AG20443 (cell line): ENCODE measurements at places on chromosomes 7 and 10.

DNA sequence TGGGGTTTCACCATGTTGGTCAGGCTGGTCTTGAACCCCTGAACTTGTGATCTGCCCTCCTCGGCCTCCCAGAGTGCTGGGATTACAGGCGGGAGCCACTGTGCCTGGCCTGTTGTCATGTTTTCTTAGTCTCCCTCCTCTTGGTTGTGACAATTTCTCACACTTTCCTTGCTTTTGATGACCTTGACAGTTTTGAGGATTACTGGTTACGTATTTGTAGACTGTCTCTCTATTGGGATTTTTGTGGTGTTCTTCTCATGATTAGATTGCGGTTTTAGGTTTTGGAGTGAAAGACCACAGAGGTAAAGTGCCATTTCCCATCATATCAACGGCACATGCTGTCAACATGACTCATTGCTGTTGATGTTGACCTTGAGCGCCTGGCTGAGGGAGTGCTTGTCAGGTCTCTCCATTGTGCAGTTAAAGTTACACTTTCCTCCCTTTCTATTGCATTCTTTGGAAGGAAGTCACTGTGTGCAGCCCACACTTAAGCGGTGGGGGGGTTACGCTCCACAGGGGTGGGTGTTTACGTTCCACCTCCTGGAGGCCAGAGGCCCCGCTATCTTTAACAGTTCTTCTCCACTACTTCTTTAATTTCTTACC is 10.8 kb downstream of the NEURL1 start:
- DNase-seq: no peak

GRCh38 chr10:33143160-33143728 is 185.2 kb upstream of the ITGB1 start:
- DNase-seq: peak; percentile 83

DNA sequence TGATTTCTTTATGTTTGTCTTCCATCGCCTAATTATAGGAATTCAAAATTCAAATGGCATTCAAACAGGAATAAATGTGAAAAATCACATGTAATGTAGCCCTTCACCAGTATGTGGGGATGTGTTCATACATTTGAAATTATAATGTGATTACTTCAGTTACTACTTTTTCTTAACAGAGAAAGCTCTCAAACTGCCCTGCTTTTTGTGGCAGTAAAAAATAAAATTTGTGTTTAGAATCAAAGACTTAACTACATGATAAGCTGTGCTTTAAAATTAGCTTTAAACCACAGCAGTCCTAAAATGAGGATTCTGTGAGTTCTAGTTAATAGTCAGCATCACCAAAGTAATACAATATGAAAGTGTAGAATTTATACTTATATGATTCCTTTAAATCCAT is 7.8 kb upstream of the HERC4 start:
- peak; percentile 40 for DNase-seq

DNA sequence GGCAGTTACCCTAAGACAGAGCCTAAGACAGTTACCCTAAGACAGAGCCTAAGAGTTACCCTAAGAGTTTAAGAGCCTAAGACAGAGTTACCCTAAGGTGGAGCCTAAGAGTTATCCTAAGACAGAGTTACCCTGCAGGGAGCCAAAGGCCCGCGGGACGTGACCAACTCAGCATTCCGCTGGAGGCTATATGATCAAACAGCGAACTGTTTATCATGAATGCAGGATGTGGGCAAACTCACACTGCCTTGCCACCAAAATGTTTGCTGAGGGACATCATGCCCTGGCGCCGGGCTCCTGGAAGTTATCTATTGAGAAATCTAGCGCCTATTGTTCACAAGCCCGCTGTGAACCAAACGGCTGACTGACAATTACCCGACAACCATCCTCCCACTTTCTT is 49.9 kb downstream of the BLVRA start:
- DNase-seq: no peak

- no peak for DNase-seq
Observed at GRCh38 chr10:69239136-69239535, 19.0 kb downstream of the HKDC1 start.

DNA sequence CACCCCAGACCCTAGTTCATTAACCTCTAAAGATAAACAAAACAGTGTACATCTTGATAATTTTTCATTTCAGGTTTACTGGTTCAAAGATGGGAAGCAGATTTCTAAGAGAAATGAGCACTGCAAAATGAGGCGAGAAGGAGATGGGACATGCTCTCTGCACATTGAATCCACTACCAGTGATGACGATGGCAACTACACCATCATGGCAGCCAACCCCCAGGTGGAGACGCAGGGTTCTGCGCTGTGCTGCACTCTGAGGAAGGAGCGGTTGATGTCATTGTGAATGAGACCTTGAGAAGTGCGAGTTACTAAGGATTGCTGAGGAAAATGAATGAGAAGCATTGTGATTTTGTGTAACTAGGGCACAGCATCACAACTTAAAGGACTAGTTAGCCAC is 37.6 kb downstream of the ATOH7 start:
- no peak for DNase-seq

- DNase-seq: peak; percentile 44
Observed at GRCh38 chr10:93999401-93999851, 5.7 kb downstream of the PLCE1 start.

DNA sequence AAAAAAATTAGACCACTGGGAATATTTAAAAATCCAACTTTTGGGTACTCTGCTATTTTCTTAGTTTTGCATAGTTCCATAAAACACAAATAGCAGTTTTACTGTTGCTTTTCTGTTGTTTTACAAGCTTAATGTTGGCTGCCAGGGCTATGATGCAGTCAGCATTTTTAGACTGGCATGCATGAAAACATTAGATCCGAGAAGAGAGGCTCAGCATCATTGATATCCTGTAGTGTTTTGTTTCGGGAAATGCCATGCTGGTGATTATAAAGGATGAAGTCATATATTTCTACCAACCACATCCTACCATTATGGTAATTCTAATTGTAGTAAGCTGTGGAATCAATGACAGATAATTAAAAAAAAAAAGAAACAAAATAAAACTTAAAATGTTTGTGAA is 104.6 kb downstream of the MBL2 start:
- DNase-seq: peak; percentile 30

GRCh38 chr10:49616421-49617101 is 2.7 kb downstream of the CHAT start:
- DNase-seq: no peak

DNA sequence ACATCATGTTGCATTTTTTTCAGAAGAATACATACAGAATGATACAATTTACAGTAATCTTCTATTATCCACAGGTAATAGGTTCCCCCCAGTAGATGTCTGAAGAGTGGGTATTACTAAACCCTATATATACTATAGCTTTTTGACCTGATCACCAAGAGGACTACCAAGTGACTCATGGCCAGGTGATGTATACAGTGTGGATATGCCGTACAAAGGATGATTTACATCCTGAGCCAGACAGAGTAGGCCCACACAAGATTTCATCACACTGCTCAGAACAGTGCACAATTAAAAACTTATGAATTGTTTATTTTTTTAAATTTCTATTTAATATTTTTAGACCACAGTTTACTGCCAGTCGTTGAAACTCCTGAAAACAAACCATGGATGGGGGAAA is 70.6 kb downstream of the STEAP1B start:
- DNase-seq: no peak

DNA sequence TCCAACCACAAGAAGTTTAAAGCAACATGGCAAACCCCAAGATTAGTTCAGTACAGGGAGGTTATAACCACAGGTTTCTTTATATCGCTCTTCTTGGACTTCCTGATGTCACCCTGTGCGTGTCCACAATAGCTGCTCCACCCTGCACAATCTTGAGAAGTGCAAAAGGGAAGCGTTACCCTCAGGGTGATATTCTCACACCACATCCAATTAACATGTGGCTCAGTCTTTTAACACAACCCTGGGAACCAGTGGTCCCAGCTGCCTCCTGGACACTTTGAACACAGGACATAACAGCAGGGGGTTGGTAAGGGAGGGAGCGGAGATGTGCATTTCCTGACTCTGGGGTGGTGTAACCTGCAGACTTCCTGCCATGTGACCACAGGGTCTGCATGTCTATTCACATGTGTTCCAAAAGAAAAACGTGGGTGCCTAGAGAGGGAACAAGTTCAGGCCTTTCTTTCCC is 64.6 kb downstream of the GSAP start:
- DNase-seq: no peak

DNA sequence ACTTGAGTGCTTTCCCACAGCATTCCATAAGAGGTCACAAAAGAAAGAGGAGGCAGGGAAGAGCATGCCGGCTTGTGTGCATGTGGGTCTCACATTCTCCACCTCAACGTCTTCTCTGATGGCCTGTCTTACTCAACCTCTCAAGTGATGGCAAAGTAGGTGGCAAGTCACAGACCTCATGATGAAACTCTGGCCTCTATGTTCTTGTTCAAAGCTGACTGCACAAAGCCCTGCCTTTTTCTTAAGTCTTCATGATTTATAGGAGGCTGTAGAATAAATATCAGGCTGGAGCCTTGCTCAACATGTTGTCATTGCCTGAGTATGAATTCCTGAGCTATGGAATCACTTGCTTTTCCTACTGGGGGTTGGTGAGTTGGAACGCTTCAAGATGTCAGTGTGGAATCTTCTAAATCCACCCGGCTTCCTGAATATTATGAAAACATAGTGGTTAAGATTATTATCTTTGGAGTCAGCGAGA is 213.6 kb upstream of the INHBA start:
- DNase-seq: peak; percentile 83

- peak; percentile 78 for DNase-seq
Observed at GRCh38 chr7:40827222-40828085, 692.6 kb downstream of the SUGCT start.

- DNase-seq: peak; percentile 18
Observed at GRCh38 chr7:28643188-28643569, 230.9 kb downstream of the CREB5 start.

GRCh38 chr7:76334320-76334967 is 24.3 kb downstream of the YWHAG start:
- DNase-seq: no peak

DNA sequence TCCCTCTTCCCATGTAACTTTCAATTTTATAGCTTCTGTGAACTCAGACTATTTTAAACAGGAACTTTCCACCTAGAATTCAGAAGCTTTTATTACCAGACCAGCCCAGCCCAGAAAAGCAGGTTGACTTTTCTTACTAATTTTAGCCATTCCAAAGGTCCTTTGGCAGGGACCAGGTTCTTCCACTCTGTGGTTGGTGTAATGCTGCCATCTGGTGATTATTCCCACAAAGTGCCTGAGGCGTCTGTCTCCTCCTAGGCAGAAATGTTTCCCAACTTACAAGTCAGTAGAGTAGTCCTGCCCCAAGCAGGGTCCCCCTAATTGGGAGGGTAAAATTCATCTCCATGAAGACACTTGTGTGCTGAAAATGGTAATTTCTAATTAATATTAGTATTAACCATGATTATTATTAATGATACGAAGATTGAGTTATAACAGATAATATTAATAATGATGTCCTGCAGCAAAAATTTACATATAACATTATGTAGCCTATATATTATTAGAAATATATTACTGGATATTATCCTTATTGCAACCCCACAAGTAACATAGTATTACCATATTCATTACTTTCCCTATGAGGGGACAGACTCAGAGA is 53.0 kb upstream of the PPP1R17 start:
- peak; percentile 67 for DNase-seq

- DNase-seq: no peak
Observed at GRCh38 chr7:18874880-18875279, 242.6 kb downstream of the TWIST1 start.

GRCh38 chr7:14776266-14776665 is 126.3 kb downstream of the DGKB start:
- no peak for DNase-seq

DNA sequence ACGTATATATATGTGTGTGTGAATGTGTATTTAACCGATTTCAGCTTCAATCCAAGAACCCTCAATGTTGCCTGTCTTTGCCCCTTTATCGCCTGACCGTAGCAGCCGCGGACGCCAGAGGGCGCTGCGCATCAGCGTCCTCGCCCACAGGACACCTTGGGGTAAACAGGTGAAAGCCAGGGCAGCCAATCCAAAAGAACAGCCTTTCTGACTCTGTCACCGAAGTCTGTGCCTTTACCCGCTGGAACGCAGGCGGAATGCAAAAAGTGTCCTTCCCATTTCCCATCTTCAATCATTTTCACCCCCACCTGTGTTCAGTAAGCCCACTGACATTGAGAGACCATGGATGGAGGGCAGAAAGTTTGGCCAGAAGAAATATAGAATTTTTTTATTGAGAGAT is 3.6 kb downstream of the NXPH1 start:
- DNase-seq: peak; percentile 24

DNA sequence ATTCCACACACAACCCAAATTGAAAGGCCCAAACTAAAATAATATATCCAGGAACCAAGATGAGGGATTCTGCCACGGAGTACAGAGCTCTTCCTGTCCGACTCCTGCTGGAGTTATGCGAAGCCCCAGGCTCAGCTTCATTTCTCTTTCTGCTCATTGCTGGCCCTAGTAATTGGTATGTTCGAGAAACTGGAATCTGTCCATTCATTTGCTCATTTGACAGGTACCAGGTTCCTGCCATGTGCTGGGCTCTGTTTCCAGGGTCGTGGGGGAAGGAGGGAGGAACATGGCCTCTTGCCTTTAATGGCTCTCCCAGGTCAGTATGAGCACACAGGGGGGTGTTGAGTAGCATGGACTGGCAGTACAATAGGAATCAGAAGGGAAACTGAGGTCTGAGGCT is 179.2 kb upstream of the SHH start:
- no peak for DNase-seq

DNA sequence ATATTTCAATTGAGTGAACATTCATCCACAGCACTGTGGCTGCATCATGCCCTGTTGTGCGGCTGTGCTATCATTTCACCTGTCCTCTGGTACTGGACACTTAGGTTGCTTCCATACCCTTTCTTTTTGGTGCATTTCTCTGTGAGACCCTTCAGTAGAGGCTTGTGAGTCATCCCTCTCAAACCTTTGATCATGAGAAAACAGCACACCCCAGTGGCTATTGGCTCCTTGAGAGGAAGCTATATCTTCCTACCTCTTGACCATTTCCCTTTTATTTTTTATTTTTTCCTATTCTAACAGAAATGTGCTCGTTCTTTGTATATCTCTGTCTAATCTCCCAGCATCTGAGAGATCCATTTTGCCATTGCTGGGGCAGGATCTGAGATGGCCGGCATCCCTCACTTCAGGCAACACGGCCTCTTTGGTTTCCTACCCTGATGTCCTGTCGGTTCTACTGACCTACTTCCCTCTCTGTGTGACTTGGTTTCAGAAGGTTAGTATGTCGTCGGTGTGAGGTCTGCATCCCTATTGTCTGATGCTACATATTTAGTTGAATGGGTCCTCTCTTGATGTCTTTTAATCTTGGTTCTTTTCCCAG is 23.8 kb upstream of the PIK3AP1 start:
- DNase-seq: no peak

- no peak for DNase-seq
Observed at GRCh38 chr7:154977250-154977649, 25.7 kb downstream of the PAXIP1 start.
